Ureter (tissue), 1 donor: ENCODE measurements at places on chromosomes 4 and X.

GRCh38 chr4:135244696-135245095 lies 1043.1 kb upstream of the PABPC4L start:
- DNase-seq, result no peak

DNA sequence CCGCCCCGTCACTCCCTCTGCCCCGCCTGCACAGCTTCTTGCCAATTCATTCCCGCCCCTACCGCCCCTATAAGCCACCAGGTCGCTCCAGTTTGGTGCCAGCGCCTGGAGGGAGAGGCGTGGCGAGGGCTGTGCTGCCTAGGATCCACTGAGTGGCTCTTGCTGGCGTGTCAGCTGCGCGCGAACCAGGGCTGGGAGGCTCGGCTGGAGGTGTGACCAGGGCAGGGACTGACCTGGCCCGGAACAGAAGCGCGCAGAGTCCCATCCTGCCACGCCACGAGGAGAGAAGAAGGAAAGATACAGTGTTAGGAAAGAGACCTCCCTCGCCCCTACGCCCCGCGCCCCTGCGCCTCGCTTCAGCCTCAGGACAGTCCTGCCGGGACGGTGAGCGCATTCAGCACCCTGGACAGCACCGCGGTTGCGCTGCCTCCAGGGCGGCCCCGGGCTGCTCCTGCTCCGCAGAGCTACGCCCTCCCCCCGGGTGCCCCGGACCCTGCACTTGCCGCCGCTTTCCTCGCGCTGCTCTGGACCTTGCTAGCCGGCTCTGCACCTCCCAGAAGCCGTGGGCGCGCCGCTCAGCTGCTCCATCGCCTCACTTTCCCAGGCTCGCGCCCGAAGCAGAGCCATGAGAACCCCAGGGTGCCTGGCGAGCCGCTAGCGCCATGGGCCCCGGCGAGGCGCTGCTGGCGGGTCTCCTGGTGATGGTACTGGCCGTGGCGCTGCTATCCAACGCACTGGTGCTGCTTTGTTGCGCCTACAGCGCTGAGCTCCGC lies at the start of gene GPR78:
TSS of gene GPR78 (plus strand) at position 72 of the 773 bp plus-strand sequence. CDS start at position 663, 591 bp downstream.
- DNase-seq, result no peak

- DNase-seq, result no peak
Observed at GRCh38 chr4:98765771-98766170, 107.4 kb upstream of the TSPAN5 start.

DNA sequence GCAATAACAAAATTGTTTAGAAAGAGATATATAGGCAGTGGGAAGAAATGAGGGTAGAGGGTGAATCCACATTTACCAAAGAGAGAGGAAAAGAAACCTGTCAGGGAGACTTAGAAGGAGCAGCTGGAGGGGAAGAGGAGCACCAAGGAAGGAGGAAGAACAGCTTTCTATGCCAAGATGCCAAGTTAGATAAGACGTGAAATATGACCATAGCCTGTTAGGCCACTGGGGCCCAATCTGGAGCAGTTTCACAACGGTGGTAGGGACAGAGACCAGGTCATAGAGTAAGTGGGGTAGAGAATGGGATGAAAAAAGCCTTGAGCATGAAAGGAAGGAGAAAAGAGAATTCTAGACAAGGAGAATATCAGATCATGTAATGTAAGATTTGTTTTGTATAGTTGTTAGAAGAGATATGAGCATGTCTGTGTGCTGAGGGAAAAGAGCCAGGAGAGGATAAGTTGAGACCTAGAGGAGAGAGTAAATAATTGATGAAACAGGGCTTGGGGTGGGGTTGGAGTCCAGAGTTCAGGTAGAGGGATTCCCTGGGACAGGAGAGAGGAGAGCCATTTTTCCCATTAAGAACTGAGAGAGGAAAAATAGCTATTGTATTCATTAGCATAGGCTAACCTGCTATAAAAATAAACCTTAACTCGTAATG lies 4.4 kb upstream of the SOWAHB start:
- DNase-seq, result no peak

DNA sequence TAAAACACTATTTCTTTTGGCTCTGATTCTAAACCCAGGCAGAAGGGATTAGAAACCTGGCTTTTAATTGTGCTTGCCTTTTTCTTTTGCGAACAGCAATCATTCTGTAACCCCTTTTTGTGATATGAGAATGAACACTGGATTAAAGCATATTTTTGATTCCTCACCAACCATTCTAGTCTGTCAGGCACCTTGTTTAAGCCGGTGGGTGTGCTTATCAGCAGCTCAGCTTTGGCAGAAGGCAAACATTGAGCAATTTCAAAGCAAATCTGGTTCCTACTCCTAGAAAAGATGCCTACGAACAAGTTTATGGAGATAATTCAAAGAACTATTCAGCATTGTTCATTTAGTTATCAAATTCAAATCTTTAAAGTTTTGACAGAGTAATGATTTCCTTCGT lies 265.1 kb upstream of the FAM241A start:
- DNase-seq, result no peak

- no peak for DNase-seq
Observed at GRCh38 chr4:57233386-57233785, 123.2 kb upstream of the IGFBP7 start.

- no peak for DNase-seq
Observed at GRCh38 chr4:1367230-1367935, 20.4 kb downstream of the UVSSA start.

GRCh38 chr4:72311291-72311690 lies 257.7 kb downstream of the ADAMTS3 start:
- no peak for DNase-seq

GRCh38 chrX:27491397-27491796 lies 28.3 kb upstream of the PPP4R3C start:
- no peak for DNase-seq

DNA sequence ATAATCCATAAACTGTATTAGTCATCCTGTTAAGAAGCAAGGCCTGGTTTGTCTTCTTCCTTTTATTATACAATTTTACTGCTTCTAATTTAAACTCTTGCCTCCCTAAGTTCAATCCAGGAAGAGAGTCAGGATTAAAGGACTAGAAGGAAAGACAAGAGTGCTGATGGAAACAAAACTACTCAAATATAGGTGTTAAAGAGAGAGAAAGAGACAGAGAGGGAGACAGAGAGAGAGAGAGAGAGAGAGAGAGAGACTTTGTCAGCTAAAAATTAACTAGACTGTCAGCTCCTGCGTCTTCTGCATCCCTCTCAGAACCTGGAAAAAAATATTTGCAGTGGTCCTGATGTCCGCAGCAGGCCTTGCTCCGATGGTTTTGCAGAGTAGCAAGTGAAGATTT lies 13.5 kb upstream of the FGG start:
- DNase-seq, result no peak

DNA sequence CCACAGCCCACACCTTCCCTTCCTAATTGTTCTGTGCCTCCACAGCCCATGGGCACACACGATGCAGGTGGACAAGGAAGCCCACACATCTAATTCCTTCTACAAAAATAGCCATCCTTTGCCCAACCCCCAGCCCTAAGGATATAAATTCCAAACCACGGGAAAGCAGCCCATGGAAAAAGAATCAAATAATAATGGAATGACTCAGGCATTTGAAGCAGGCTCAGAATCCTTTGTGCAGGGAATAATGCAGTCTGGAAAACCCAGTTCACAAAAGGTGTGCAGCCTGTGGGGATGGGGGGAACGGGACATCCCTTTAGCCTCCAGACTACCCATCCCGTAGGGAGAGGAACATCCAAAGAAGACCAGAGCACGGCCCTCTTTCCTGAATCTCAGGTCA lies 342.3 kb upstream of the GALNT7 start:
- no peak for DNase-seq

GRCh38 chr4:173508386-173509035 lies 21.5 kb downstream of the HAND2 start:
- no peak for DNase-seq

DNA sequence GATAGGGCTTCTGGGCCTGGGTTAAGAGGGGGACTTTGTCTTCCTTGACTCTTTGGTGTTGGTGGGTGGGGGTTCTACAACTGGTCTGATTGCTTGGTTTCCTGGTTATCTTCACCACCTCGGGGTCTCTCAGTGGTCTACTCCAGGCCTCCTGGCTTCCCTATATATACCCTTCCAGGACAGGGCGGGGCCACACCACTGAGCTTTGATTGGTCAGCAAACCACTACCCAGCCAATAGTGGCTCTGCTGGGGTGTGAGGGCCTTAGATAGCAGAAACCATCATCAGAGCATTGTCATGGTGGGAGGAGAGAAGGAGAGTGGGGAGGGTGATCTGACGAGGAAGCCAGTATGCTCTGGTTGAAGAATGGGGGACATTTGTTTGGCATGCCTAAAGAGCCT lies 14.4 kb upstream of the MAGEA1 start:
- DNase-seq, result no peak

GRCh38 chrX:66674506-66674905 lies 35.6 kb upstream of the EDA2R start:
- DNase-seq, result no peak

DNA sequence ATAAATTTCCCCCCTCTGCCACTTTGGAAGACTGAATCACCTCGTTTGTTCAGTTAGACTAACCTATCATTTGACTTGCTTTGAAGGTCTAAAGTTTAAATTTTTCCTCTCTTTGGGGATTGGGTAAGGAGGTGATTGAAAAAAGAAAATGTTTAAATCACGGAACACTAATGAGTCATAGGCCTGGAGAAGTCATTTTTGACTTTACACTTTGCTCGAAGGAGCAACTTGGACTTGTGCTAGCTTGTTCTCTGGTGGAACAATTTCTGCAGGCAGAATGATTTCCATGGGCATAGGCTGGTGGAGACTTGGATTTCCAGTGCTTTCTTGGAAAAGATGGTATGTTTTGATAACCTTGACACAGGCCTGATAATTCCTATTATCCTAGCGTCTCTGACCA lies 10.5 kb upstream of the GLUD2 start:
- DNase-seq, result no peak

GRCh38 chr4:66585767-66586166 lies 915.5 kb upstream of the EPHA5 start:
- no peak for DNase-seq

GRCh38 chr4:138774940-138775339 lies 240.6 kb upstream of the NOCT start:
- DNase-seq, result no peak

GRCh38 chrX:39479856-39480255 lies 617.9 kb downstream of the BCOR start:
- no peak for DNase-seq

DNA sequence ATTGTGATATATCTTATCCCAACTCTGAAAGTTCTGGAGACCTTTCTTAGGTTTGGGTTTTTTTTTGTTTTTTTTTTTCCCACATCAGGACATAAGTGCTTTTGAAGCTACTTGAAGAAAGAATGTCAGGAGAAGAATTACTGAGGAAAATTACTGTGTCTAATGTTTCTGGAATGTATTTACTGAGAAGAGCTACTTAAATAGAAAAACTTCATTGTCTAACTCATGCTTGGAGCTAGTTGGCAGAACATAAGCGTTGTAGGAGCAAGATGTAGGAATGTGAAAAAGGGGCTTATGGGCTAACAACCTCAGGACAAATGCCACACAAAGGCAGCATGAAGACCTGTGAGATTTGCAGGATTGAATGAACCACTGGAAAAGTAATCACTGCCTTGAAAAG lies 166.6 kb upstream of the GLRA2 start:
- no peak for DNase-seq

DNA sequence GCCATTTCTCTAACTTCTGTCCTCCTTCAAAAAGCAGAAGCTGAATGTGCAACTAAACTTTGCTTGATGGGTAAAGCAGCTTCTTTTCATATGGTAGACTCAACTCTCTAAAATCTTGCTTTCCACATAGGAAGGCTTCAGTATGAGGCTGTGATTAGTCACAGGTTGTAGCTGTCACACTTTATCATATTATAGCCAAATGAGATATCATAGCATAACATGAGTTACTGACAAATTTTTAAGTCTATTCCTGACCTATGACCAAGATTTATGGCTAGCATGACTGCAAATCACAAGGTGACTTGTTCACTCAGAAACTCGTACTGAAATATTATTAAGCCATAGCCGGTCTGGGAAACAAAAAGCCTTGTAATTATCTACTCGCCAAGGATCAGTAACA lies 998.6 kb downstream of the RPA4 start:
- no peak for DNase-seq

DNA sequence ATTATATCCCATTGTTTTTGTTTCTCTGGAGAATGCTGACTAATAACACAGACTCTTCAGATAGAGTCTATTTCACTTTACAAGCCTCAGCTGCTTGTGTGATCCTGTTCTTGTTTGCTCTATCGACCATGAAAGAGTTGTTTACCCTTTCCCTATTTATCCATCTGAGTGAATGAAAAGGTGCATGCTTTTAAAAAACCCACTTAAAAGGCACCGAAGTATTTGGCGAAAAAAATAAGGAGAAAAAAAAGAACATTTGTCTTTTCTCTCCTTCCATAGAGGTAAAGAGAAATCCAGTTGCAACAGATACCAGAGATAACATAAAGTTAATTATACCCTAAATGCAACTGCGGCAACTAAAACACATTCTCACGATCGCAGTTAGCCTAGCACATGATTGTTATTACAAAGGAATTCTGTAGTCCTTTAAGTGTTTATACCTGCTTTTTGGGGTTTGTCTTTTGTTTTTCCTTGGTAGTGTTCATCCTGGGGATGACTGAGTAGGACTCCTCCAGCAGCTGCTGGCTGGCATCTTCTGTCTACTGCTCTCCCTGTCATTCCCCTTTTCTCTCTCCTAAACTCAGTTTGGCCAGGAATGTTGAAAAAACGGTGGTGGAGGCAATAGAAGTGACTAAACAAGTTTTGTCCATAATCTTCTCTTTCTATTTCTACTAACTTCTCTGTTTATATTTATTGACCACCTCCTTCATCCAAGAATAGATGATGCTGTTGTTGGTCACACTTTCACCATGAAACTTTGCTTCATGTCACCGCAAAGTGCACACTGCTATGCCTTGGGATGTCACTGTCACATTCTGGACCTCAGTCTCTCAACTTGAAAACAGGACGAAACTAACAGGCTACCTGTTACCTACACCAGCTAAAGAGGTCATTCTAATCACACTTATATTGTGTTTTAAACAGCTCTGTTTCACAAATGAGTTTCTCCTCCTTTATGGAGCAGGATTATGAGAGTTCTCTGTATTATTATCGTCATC lies 41.9 kb upstream of the FRAS1 start:
- no peak for DNase-seq

DNA sequence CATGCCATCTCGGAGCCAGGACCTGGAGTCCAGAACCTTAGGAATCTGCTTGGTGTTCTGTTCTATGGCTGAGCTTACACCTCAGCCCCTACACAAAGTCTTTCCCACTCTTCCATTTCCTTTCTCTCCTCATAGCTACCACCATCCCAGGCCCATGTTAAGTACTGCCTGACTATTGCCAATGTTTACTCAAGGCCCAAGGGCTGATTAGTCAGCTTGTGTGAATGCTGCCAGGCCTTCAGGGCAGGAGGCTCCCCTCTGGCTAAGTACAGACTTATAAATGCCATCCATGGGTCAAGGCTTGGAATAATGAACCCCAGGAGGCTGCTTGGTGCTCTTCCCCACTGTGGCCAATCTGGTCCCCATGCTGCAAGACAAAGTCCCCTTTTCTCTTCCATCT lies 411.6 kb upstream of the MAGEB18 start:
- DNase-seq, result no peak

GRCh38 chr4:81258841-81259550 lies 44.0 kb upstream of the PRKG2 start:
- no peak for DNase-seq

DNA sequence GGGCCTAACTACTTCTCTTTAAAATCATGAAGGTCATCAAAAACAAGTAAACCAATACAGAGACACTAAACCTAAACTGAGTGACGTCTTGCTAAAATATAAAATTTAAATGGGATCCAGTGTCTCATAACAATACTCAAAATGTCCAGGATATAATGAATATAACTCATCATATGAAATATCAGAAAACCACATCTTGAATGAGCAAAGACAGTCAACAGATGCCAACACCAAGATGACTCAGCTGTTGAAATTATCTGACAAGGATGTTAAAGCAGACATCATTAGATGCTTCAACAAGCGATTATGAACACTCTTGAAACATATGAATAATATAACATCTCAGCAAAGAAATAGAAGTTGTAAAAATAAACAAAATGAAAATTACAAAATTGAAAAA lies 8.3 kb downstream of the NAP1L2 start:
- DNase-seq, result no peak
